ENCODE measurements at places on chromosomes 16 and 17.

- no peak for DNase-seq
These were observed 37.5 kb upstream of the CCR7 start for GRCh38 chr17:40602445-40603443.

DNA sequence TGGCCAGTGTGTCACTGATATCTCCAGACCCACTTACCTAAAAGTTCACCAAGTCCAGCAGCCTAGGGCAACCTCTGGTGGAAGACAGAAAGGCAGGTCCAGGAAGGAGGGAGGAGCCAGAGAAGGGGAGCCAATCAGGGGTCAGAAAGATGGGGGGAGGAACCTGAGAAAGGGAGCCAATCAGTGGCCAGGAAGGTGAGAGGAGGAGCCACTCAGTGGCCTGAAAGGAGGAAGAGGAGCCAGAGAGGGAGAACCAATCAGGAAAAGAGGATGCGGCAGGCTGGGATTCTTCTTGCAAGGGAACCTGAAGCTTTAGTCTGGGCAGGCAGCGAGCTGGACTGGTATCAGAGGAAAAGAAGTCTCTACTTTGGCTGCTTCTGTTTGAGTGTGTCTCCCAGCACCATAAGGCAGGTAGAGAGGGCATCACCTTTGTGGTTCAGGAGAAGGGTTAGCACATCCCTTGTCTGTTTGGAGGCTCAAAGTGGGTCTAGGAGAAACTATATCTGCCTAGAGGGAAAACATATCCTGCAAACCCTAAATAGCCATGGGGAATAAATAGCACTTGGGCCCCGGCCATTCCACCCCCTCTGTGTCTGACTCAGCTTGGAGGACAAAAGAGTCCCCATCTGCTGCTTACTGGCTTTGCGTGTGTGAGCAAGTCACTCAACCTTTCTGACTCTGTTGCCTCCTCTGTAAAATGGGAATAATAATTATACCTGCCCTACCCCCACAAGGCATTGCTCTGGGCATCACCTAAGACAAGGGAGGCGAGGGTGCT lies 43.4 kb upstream of the CRHR1 start:
- DNase-seq, result no peak

DNA sequence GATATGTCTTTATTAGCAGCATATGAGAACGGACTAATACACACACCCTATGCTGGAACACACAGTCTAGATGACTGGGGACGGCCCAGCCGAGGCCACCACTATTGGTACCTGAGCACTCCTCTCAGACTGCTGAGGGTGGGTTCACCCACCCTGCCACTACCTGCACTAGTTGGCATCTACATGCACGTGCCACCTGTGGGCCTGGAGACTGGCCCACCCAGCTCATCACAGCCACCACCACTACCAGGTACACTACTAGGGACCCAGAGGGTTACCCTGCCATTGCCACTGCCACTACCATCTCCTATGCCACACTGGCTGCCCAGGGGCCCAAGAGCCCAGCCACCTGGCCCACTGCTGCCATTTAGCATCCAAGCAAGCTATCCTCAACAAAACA lies 32.5 kb downstream of the MEAK7 start:
- DNase-seq, result no peak

DNA sequence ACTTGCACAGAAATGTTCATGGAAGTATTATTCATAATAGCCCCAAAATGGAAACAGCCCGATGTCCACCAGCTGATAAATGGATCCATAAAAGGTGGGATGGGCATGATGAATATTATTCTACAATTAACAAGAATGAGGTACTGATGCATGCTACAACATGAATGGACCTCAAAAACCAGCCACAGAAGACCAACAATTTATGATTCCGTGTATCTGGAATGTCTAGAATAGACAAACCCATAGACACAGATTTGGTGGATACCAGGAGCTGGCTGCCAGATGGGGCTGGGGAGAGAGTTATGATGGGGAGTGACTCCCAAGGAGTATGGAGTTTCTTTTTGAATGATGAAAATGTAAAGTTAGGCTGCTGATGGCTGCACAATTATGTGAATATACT lies 10.8 kb upstream of the NAGLU start:
- DNase-seq, result no peak

DNA sequence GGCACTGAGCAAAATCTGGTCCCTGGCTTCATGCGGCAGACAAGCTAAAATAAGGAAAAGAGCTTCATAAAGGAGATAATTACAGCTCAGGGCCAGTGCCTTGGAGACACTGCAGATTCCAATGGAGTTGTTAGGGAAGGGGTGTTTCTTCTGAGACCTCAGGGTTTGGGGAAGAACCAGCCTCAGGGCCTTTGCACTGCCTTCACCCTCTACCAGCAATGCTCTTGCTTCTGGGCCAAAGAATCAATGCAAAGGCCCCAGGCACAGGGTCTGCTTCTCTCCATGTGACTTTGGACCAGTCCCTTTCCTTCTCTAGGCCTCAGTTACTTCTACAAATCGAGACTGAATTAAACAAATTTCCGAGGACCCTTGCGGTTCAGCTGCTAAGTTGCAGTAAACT lies 36.2 kb upstream of the GAN start:
- no peak for DNase-seq

GRCh38 chr17:14078027-14078426 lies 8.7 kb downstream of the COX10 start:
- no peak for DNase-seq

GRCh38 chr17:78777881-78778280 lies 4.2 kb downstream of the CYTH1 start:
- no peak for DNase-seq

- DNase-seq, result no peak
These were observed 83.8 kb downstream of the FOXL1 start for GRCh38 chr16:86662195-86662594.

DNA sequence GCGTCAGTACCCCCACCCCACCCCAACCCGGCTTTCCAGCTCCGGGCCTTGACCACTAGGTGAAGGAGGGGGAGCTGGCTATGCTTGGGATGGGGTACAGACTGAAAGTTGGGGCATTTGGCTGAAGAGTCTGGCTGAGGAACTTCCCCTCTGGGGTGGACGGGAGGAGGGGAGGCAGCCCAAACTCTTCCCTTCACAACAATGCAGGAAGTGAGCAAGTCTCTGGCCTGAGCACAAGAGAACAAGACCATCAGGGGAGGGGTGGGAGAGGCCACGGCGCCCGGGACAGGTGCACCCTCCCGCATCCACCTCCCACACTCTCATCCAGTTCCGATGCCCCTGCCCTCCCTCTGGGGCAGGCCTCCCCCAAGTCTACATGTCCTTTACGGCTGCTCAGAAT lies 5.6 kb downstream of the USH1G start:
- no peak for DNase-seq

DNA sequence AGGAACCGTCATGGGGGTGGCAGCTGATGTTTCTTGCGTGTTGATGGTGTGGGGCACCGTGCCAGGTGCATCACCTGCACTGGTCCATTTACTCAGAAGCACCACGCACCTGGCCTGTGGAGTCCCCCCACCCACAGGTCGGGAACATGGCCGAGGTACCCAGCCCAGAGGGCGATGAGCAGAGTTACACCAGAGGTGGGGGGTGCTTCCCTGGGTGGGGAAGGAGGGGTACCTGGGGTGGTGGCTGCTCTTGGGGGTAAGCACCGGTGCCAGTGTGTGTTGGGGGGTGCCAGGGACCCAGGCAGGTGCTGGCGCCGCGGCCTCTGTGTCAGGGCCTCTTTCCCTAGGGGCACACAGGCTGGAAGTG lies 5.0 kb upstream of the ZNF750 start:
- DNase-seq, result no peak

DNA sequence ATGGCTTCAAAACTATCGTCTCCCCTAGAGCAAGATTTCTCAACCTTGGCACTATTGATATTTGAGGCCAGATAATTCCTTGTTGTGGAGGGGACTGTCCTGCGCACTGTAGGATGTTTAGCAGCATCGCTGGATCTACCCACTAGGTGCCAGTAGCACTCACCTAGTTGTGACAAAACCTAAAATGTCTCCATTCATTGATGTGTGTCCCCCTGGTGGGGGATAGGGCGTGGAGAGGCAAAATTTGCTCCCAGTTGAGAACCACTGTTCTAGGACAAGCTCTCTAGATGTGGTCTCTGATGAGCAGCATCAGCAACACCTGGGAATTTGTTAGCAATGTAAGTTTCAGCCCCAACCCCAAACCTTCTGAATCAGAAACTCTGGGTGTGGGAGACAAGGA lies 259.0 kb downstream of the XYLT1 start:
- no peak for DNase-seq

DNA sequence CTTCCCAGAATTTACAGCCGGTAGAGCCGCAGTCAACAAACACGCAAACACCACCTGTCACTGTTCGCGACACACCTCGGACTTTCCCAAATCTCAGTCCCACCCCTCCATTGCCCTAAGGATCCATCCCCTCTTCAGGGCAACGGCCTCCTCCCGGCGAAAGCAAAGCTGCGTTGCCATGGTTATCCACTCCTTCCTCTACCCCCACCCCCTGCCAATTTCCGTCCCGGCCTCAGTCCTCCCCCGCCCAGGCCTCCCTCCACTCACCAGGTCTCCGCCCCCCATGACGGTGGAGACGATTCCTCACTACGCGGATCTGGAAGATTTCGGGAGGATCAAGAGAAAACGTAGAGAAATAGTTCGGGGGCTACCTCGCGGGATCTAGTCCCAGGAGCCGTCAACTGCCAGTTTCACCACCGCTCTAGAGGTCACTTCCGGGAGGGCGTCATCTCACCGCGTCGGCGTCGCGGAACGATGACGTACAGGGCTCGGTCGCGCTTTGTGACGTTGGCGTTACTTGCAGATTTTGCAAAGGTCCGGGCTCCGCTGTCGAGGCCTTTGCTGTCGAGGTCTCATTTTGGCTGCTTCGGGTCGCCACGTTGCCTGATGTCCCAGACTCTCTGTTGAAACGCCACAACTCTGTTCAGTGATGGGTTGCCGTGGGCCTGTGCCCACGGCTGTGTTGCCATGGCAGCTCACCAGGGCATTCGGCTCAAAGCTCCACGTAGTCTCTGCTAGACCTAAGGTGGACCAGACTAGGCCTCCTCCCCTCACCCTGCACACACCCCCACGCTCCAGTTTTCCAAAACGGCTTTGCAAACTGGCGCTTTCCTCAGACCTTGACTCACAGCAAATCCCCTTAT lies at the start of gene CWC25:
Gene CWC25, minus strand, starts transcription at position 423 of the 863 bp plus-strand sequence. Its CDS starts 138 bp downstream, at position 285.
- peak; percentile 100 for DNase-seq

DNA sequence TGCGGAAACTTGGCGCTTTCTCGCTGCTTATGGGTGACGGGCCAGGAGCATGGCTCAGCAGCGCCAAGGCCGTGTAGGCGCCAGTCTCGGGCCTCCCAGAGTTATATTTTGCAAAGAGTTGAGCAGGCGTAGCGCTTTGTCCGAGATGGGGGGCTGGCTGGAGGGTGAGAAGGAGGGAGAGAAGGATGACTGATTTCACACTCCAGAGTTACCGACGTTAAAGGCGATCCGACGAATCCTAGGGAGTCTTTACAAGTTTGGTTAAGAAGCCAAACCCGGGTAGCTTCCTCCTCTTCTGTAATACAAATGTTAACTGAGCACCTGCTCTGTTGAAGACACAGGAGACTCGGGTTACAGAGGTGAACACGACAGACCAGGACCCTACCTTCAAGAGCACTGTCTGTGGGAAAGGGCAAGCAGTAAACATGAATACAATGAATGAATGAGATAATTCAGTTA lies 782 bp downstream of the POLR2A start:
- no peak for DNase-seq

DNA sequence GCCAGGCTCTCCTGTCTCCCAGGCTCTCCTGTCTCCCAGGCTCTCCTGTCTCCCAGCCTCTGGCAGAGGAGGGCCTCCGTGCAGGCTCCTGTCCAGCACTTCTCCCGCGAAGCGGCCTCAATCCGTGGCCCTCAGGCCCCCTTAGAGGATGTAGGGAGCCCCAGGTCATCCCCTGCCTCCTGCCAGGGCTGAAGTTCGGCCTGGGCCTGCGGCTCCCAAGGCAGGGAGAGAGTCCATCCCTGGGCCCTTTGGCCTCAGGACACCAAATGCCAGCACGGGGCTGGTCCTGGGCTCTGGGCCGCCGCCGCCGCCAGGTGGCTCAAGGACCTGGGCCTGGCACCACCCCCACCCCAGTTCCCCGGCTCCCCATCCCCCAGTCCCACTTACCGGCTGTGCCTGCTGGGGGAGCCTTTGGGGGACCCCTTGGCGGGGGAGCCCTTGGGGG lies 370 bp downstream of the EVPL start:
- no peak for DNase-seq

DNA sequence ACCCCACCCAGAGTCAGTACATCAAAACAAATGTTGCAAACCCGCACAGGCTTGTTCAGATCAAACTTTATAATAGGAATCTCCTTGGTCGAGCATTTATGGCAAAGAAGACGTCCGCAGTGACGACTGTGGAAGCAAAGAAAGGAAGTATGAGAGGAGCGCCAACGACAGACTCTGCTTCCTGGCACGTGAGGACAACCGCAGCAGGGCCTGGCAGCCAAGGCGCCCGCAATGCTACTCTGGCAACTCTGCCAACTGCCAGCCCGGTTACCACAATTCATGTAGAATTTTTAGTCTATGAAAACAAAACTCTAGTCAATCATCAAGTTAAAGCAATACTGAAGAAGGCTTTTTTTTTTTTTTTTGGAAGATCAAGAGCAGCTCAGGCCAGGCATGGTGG lies 24.8 kb downstream of the CYB5D2 start:
- DNase-seq, result no peak

GRCh38 chr17:69207151-69207550 lies 21.5 kb downstream of the ABCA10 start:
- no peak for DNase-seq

DNA sequence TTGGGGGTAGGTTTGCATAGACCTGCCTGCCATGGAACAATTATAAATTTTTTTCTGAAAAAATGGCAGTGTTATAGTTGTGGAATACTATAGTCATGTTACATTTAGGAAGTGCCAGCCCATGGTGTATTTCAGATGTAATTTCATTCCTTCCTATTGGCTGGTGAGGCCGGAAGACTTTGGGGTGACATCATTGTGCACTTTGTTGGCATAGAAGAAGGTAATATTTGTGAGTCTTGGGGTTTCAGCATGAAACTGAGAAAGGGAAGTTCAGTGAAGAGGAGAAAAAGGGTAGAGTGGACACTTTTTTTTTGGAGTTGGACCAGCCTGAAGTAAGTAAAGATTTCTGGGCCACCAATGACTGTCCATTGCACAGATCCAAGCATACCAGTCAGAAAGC lies 16.0 kb upstream of the HEATR6 start:
- no peak for DNase-seq

GRCh38 chr16:85968041-85968920 lies 69.3 kb downstream of the IRF8 start:
- no peak for DNase-seq

DNA sequence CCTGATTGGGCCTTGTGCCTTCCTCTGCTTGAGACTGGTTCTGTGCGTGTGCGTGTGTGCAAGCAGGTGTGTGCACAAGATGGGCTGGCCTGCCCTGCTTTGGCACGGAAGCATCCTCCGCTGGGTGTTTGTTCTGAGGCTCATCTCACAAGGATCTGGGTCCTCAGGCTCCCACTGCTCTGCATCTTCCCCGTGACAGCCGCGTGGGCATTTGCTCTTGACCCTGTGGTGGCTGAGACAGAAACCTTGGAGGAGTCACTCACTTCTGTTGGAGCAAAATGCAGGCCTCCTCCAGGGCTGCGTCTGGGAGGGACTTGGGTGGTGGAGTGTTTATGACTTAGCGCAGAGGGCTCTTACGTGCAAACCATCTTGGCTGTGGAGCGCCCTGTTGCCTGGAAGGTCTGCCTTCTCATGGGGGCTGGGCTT lies 119.2 kb downstream of the RPTOR start:
- no peak for DNase-seq
